Cortex of kidney (tissue), 1 donor: ENCODE measurements at places on chromosomes 3 and 15.

GRCh38 chr3:54349231-54349652 is 226.9 kb downstream of the CACNA2D3 start:
- no peak for DNase-seq

DNA sequence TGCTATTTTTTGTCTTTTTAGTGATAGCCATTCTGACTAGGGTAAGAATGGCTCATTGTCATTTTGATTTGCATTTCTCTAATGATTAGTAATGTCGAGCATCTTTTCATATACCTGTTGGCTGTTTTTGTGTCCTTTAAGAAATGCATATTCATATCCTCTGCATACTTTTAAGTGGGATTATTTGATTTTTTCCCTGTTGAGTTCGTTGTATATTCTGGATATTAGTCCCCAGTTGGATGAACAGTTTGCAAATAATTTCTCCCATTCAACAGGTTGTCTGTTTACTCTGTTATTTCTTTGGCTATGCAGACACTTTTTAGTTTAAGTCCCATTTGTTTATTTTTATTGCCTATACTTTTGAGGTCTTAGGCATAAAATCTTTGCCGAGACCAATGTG is 30.6 kb downstream of the ASB14 start:
- DNase-seq, result no peak

DNA sequence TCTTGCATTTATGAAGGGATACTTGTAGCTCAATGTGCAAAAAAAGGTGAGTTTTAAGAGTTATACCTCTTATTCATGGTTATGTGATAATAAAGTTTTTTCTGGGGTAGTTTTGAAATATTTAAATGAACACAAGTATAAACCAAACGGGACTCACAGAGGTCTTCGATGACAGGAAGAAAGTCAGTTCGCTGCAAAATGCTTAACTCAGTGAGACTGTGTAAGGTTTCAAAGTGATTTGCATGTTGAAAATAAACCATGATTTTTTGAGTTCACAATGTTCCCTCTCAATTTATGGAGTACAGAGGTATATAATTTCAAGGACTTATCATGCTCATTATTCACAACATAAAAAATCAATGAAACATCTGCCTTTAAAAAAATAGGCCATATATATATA is 36.3 kb upstream of the MYH15 start:
- DNase-seq, result no peak

- no peak for DNase-seq
Observed at GRCh38 chr3:150073513-150073912, 102.8 kb upstream of the PFN2 start.

DNA sequence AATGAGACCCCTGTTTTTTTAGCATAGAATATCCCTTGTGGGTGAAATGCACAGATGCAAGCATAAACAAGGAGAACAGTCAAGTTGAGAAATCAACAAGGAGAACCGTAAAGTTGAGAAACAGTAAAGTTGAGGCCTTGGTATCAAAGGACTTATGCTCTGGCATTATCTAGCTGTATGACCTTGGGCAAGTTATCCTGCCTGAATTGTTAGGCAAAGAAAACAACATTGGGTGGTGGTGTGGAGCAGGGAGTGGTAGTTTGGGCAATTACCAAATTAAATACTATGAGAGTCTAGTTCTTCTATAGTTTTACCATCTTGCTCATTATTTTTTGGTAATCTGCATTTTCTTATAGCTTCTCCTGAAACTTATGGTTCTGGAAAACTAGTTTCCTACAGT is 573.4 kb upstream of the ARPP21 start:
- no peak for DNase-seq

DNA sequence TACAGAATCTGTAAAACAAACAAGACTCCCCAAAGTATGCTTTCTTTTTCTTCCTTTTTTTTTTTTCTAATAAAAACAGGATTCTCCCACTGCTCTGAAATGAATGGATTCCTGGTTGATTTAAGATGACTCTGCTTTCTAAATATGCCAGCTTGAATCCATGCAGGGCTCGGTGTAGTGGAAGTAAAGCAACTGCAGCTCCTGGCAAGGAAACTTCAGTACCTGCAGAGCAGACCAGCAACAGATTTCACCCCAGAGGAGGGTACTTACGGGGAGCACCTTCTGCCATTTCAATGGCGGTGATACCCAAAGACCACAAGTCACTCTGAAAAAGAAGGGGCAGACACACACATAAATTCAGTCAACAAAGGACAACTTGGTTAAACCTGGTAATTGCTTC is 150.5 kb upstream of the SLC2A2 start:
- DNase-seq, result no peak

DNA sequence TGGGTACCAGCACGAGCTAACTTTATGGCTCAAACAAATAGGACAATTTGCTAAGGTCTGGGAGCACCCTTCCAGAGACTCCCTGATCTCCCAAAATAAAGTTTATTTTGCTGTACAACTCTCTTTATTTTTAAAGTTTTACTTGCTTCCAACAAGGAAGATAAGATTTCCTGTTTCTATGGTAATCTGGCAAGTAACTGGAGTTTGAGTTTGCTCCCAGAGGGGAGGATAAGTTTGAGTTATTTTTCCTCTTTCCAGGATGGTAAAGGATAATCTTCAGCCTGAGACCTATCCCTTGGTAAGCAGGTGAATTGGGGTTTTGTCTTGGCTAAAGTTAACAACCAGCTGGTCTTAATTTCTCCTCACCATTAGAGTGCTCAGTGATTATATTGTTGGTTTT is 1019.4 kb upstream of the ALCAM start:
- no peak for DNase-seq

DNA sequence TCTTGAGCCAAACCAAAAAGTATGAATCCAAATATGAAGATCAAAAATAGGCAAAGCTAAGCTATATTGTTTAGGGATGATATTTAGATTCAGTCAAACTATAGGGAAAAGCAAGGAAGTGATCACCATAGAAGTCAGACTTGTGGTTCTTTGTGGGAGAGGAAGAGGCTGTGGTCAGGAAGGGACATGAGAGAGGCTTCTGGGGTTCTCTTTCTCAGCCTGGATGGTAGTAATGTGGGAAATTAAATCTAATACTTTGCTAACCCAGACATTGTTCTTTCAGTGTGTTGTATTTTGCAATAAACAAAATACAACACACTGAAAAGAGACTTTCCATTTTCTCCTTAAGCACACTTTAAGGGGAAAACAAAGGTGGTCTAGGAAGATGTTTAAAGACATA is 3.1 kb downstream of the CX3CR1 start:
- no peak for DNase-seq

DNA sequence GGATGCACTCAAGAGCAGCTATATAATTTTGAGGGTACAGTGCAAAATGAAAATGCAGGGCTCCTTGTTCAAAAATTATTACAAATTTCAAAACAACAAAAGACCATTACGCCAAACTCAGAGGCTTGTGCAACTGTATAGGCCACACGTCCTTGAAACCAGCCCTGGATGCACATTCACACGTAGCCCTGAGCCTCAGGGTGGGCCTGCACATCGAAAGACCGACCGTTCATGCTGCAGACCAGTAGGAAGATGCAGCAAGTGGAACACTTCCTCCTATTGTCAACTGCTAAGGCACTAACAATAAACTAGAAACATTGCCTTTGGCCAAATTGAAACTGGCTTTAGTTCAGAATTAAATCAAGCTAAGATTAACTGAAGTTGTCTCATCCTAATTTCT is 174.7 kb downstream of the SHOX2 start:
- no peak for DNase-seq

GRCh38 chr3:134078169-134078831 is 48.6 kb upstream of the SLCO2A1 start:
- DNase-seq, result no peak

- DNase-seq, result no peak
Observed at GRCh38 chr3:153783741-153784480, 337.3 kb upstream of the ARHGEF26 start.

DNA sequence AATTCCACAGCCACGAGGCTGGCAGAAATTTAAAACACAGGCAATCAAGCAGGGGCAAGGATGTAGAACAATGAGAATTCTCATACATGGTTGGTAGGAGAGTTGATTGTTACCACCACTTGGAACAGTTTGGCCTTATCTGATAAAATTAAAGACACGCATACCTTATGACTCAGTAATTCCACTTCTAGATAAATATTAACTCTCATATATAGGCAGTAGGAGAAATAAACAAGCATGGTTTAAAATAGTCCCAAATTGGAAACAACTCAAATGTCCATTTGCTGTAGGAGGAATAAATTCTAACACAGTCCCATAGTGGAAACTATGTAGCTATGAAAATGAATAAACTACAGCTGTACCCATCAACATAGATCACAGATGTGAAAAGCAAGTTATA is 42.3 kb upstream of the USP3 start:
- DNase-seq, result no peak

GRCh38 chr15:36544518-36545466 is 34.6 kb upstream of the CDIN1 start:
- no peak for DNase-seq

DNA sequence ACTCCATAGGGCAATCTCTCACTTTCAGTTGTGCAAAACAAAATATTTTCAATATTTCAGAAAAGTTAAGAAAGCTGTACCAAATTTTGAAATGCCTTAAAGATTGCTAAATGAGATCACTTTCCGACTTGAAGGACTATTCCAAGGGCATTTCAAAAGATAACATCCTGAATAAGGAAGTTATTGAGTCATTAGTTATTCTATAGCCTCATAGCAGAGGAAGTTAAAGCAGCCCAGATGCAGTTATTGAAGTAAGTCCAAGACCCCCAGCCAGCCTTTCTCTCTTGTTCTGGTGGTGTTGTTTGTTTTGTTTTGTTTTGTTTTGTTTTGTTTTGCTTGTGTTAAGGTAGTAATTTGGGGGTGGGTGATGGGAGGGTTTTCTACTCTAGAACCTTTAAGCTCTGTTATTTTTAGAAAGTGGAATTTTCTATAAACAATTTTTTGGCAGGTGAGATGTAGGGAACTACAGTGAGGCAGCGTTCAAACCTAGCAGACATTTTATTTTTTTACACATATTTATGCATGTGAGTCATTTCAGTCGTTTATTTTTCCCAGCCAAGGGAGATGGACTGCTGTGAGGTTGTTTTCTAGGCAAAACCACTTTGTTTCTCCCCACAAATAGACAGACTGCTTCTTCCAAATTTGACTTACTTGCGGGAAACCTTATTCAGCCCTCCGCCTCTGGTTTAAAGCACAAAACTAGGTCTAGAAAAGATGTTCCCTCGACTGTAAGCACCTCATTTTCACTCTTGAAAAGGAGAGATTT is 216.3 kb upstream of the ARPP21 start:
- DNase-seq, result no peak

DNA sequence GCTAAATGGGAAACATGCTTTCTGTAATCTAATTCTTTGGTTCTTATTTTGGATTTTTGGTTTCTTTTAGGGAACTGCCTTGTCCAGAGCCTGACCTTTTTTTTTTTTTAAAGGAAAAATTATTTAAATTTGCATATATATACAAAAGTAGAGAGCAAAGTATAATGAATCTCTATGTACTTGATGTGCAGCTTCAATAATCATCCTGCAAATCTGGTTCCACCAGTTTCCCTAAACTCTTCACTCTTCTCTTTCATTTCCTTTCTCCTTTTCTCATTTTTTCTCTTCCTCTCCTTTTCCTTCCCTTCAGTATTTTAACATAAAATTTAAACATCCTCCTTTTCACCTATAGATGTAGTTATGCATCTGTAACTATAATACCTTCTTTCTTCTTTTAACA is 82.5 kb downstream of the USP13 start:
- DNase-seq, result no peak

GRCh38 chr3:151912028-151912427 is 38.6 kb downstream of the SUCNR1 start:
- DNase-seq, result no peak

DNA sequence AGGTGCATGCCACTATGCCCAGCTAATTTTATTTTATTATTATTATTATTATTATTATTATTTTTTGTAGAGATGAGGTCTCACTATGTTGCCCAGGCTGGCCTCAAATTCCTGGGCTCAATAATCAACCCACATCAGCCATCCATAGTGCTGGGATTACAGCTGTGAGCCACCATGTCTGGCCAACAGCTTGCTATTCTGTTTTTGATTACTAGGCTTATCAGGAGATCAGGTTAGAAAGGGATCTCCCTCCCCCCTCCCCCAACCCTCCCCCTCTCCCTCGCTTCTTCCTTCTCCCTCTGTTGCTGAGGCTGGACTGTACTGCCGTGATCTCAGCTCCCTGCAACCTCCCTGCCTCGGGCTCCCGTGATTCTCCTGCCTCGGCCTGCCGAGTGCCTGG is 8.6 kb downstream of the CLN6 start:
- DNase-seq, result no peak

- no peak for DNase-seq
Observed at GRCh38 chr3:185519021-185519420, 20.2 kb upstream of the TMEM41A start.

DNA sequence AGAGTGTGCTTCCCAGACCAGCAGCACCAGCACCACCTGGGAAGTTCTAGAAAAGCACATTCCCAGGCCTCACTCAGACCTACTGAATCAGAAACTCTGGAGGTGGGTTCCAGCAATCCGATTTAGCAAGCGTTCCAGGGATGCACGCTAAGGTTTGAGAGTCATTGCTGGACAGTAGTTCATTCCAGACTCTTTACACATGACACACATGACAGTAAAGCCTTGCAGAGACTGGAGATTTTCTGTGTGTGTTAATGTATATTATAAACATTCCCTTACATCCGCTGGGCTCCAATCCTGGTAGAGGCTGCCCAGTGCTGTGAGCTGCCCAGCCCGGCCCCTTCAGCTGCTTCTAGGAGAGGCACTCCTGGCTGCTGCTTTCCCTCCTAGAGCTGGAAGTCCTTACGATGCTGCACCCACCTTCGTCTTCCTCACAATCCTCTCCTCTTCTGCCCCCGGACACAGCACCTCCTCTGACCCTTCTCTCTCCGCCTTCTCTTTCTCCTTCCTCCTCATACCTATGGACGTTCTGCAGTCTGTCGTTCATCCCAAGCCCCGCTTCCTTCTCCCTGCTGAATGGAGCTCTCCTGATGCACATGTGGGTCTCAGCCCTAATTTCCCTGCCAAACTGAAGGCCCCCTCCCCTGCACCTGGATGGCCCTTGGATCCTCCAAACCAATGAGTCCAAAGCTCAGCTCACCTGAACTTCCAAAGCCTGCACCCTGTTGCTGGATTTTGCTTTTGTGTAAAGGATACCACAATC is 44.4 kb downstream of the ITGA11 start:
- DNase-seq, result no peak

- no peak for DNase-seq
Observed at GRCh38 chr3:185925353-185925752, 12.5 kb downstream of the TRA2B start.

DNA sequence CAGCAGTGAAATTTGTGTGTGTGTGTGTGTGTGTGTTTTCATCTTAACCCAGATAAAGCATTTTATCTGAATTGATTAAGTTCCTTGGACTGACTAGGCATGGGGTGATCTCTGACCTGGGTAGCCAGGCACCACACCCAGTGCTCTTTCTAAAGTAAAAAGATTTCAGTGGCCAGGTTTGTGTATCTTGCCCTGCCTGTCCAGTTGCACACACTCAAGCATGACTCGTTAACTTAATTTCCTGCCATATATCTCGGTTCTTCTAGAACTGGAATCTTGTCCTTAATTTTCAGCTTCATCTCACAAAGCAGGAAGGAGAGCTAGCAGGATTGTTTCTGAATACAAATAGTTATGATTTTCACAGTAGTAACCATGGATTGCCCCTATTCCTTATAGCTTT is 17.0 kb downstream of the TM4SF18 start:
- no peak for DNase-seq

- no peak for DNase-seq
Observed at GRCh38 chr15:59398220-59398619, 25.5 kb upstream of the MYO1E start.

GRCh38 chr3:175129571-175129970 is 270.4 kb downstream of the NAALADL2 start:
- no peak for DNase-seq
